ENCODE measurements at places on chromosomes 5 and 9.
A peak's percentile ranks its signal among the peaks of the same experiment; 100 is the strongest.

DNA sequence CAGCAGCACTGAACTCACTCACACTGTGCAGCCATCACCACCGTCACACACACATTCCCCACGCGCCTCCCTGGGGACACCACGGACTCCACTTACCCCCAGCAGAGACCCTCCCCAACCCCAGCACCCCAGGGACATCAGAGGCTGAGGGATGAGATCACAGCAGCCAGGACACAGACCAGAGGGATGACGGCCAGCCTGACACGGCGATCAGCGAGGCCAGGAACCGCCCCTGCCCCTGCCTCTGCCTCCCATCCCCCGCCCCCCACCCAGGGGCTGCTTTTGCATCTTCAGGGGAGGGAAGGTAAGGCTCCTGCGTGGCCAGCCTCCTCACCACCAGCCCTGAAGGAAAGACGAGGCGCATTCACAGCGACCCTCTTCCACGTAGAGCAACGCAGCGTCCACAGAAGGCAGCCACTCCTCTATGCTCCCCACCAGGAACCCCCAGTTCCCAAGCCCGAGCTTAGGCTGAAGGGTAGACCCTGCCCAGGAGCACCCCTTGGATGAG, 104.5 kb downstream of the VAV2 start:
- DNase-seq = no peak

DNA sequence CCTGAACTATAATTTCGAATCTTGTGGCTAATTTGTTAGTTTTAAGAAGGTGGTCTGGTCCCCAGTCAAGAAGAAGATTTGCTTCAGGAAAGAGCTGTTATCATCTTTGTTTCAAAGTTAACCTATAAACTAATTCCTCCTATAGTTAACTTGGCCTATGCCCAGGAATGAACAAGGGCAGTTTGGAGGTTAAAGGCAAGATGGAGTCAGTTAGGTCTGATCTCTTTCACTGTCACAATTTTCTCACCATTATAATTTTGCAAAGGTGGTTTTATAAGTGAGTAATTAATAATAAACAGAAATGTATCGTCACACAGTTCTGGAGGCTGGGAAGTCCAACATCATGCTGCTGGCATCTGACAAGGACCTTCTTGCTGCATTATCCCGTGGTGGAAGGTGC, 238.6 kb downstream of the PIK3R1 start:
- DNase-seq = no peak

GRCh38 chr9:131642496-131643083, 97.3 kb downstream of the PRRT1B start:
- DNase-seq = no peak

DNA sequence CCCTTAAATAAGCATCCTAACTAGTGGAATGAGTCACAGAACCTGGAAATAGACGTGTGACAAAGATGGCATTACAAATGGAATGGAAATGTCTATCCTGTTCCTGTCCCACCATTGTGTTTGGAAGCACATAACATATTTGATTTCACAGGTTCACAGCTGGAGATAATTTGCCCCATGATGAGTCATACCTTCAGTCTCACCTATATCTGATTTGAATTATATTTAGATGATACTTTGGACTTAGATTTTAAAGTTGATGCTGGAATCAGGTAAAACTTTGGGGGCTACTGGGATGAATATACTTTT, 92.5 kb downstream of the CEMIP2 start:
- DNase-seq = no peak

DNA sequence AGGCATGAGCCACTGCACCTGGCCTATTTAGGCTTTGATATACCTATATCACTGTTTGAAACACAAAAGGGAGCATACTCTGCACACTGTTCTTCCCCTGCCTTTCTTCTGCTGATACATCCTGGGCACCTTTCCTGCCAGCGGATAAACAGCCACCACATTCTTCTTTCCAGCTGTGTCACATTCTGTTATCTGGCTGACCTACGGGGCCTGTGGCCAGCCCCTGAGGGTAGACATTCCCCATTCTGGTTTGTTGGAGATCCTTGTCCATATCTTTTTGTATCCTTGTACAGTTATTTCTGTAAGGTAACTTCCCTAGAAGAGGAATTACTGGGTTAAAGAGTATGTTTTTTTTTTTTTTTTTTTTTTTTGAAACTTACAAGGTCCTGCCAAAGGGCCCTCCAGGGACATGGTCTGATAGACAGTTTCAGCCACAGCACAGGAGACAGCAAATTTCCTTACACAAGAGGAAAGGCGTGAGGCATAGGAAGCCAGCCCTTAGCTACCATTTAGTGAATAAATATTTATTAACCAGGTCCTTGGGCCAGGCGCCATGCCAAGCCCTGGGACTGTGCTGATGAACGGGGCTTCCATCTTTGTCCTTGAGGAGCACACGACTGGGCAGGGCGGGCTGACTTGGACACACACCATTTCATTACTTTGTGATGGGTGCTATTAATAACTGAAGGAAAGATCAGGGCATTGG, 57.8 kb downstream of the ERGIC1 start:
- DNase-seq = no peak

GRCh38 chr9:132381966-132382541, 24.6 kb downstream of the TTF1 start:
- DNase-seq = no peak

GRCh38 chr5:20145240-20145639, 157.2 kb upstream of the CDH18 start:
- DNase-seq = no peak

GRCh38 chr9:8855046-8855445, 1055.5 kb upstream of the DMAC1 start:
- no peak for DNase-seq

DNA sequence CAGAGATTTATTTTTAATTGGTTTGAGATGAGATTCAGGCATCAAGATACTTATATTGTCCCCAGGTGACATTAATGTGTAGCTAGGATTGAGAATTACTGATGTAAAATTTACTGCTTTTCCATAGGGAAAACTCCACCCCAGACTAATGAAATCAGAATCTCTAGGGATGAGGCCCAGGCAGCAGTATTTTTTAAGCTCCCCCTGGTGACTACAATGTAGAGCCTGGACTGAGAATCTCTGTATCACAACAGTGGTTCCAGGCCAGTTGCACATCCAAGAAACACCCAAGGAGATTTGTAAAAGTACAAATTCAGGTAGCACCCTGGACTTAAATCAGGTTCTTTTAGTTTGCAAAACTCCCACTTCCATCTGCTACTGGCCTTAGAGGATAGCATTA, 185.7 kb downstream of the MARCHF11 start:
- DNase-seq = no peak

DNA sequence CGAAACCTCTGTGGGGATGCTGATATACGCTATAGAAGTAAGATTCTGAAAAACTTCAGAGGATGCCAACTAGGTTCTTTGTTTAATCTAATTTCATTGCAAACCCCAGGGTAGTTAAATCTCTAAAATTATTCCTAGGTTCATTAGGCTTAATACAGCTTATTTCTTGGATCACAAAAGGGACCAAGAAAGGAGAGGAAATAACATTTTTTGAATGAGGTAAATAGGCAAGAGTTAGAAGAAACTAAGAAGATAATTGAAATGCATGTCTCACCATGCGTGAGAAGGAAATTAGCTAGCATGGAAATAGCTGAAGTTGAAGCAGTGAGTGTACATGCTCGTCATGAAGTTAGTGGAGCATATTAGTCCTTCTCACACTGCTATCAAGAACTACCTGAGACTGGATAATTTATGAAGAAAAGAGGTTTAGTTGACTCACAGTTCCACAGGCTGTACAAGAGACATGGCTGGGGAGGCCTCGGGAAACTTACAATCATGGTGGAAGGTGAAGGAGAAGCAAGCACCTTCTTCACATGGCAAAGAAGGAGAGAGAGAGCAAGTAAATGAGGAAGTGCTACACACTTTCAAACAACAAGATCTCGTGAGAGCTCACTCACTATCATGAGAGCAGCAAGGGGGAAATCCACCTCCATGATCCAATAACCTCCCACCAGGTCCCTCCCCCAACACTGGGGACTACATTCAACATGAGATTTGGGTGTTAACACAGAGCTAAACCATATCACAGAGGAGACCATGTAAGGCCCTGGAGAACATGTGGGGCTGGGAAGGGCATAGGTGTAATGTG, 125.1 kb upstream of the OSMR start:
- no peak for DNase-seq

DNA sequence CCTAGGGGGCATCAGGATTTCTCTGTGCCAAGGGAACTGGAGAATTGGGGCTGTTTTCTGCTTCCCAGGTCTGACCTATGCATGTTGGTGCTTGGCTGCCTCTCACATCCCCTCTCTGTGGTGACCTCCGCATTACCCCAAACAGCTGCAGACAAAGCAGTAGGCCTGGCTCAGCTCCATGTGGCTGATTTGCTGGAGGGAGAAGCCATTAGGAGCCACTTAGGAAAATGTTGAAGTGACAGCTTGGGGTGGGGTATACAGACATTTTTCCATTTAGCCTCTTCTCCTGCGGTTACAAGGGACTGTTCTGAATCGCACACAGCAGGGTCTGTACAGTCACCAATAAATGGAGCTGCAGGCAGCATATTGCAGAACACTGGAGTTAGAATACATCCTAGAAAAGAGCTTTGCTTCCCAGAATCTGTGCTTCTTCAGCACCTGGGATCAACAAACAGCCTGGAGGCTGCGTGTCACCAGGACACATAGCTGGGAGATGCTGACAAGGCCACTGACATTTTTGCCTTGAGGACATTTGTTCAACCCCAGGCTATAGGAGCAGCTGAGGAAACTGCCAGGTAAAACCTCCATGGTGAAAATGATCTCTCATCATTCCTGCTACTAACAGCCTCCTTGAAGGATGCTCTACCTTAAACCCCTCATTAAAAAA, 335.3 kb downstream of the DIRAS2 start:
- DNase-seq = no peak

DNA sequence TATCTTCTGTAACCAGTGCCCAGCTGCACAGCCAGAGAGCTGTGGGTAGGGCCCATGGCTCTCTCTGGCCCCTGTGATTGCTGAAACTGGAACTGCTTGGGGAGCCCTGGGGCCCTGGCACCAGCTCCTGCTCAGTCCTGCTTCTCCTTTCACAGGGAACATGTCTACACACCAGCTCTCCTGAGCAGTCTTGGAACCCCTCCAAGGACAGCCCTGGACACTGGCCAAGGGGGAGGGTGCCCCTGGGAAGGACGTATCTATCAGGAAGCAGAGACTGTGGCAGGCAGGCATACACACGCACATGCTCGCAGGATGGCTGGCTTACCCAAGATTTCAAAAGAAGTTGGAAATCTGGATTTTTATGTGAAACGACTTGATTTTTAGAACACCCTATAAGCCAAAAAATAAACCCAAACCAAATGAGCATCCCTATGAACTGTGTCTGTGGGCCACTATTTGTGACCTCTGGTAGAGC, 8.8 kb upstream of the TRAF1 start:
- DNase-seq = peak; percentile 27

DNA sequence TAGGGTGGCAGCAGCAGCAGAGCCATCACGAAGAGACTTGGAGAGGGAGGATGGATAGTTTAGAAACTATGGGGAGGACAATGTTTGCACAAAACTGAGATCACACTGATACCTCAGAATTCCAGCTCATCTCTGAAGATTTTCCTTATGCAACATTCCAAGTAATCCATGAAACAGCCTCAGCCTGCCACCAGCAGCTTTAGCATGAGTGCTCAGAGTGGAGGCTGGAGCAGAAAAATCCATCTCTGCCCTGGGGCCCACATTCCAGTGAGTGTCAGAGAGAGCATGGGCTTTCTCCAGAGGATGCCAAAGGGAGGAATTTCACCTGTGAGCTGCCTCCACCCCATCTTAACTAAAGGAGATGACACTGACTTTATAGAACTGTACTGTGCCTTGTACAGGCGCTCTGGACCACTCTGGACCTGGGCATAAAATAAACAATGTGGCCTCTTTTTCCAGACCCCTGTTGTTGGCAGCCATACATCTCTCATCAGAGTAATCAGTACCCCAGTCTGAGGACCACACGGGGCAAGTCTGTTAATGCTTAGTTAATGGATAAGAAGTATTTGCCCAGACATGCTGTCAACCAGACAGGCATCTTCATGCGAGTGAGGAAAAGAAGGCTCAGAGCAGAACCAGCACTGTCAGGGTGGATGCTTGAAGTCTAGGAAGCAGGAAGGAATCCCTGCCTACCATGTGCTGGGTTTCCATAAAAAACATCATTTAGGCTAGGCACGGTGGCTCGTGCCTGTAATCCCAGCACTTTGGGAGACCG, 440.9 kb downstream of the ENC1 start:
- no peak for DNase-seq

DNA sequence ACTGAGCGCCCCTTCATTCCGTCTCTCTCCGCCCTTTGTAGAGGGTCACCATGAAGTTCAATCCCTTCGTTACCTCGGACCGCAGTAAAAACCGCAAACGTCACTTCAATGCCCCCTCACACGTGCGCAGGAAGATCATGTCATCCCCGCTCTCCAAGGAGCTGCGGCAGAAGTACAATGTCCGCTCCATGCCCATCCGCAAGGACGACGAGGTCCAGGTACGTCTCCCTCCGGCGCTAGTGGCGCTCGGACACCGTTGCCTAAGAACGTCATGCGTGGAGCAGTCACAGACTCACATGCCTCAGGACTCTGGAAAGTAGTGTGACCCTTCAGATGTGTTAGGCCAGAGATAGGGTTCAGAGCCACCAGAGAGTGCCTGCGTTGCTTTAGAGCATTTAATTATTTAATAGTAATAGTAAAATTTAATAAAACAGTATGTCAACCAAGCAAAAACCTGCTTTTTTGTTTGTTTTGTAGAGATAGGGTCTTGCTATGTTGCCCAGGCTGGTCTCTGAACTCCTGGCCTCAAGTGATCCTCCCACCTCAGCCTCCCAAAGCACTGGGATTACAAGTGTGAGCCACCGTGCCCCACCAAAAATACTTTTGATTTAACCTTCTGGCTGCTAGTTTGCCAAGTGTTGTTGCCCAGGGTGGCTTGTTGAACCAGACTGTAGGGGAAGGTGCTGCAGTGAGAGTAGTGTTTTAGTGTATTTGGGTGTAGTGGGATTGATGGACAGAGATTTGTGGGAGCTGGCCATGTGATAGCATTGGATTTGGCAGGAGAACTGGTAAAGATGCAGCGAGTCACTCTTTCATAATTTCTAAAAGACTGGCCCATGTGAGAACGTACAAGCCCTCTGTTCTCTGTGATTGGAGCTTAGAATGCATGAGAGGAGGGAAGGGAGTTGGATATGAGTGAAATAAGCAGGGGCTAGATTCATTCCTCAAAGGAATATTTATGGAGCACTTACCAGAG, 888 bp downstream of the RPL26L1 start:
- DNase-seq = no peak

DNA sequence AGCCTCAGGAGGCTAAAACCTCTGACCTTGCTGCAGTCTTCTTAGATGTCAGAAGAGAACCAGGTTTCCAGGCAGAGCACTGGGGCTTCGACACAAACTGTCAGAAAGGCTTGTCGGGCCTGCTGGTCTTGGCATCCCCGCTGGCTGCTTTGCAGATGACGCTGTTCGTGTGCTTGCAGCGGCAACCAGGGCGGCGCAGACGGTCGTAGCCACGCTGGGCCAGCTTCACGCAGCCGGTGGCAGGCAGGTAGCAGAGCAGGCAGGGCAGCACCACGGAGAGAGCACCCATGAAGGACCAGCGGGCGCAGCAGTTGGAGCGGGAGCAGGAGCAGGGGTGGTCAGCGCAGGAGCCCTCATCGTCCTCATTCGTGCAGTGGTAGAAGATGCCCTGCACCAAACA, 10.7 kb downstream of the SPRY4 start:
- DNase-seq = no peak

GRCh38 chr9:93809204-93809940, 145.8 kb downstream of the BARX1 start:
- no peak for DNase-seq

Measured in NCI-H510A (cell line).